Glutamatergic neuron (in vitro differentiated cells): ENCODE measurements at places on chromosomes 3 and 15. TPM values are rescaled to one million over a fixed set of nuclear protein-coding genes. Genes with fewer than 3 reads are reported as not detected.

GRCh38 chr3:143484846-143485512, 363.3 kb downstream of the SLC9A9 start:
- H3K4me3 ChIP-seq, result no peak overlapping the region
- H3K27ac ChIP-seq, result no peak overlapping the region
- DNase-seq, result no peak
- no peaks in the 10 kb centered on the region for H3K27me3 ChIP-seq
- H3K36me3 ChIP-seq, result no peaks in the 10 kb centered on the region

DNA sequence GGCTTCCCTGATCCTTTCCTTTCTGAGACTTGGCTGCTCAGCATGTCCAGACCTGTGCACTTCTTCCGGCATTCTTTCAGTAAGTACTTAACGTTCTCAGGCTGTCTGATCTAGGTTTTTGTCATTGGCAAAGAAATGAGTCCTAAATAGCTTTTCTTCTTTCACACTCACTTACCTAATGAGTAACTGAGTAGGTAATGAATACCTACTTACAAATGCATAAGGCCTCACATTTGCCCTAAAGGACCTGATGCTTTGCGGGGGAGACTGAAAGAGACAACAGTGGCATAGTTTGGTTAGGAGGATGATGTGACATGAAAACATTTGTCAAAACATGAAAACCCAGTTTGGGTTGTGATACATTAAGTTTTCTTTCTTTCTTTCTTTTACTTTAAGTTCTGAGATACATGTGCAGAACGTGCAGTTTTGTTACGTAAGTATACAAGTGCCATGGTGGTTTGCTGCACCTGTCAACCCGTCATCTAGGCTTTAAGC, 516.7 kb upstream of the CFAP20DC start:
- peaks cover 16% of the 10 kb centered on the region for H3K4me1 ChIP-seq
- no peaks in the 10 kb centered on the region for H3K27me3 ChIP-seq
- no peak overlapping the region for H3K27ac ChIP-seq

DNA sequence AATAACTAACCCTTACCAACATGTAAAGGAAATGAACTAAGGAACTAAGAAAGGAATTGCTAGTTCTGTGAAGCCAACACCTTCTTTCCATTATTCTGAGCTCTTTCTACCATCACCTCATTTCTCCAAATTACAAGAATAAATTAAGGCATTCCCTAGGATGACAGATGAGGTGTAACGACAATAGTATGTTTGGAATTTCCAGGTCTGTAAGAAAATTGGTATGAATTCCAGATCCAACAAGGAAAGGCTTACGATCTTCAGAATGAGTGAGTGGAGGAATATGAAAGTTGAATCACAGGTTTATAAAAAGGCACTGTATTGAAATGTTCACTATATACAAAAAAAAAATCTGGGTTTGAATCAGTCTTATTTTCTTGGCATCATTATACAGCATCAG, 4.5 kb upstream of the NANOGP8 start:
- H3K36me3 ChIP-seq, result peaks cover 9% of the 10 kb centered on the region
- no peaks in the 10 kb centered on the region for H3K27me3 ChIP-seq

- H3K27ac ChIP-seq, result peak overlapping the region; percentile 93
- H3K27me3 ChIP-seq, result peaks cover 10% of the 10 kb centered on the region
Observed at GRCh38 chr15:85825118-85825517, 30.4 kb upstream of the KLHL25 start.

GRCh38 chr3:81005992-81006391, 755.5 kb downstream of the GBE1 start:
- peaks cover 1% of the 10 kb centered on the region for H3K27me3 ChIP-seq
- H3K4me1 ChIP-seq, result no peaks in the 10 kb centered on the region
- no peak for DNase-seq
- H3K36me3 ChIP-seq, result no peaks in the 10 kb centered on the region
- H3K27ac ChIP-seq, result no peak overlapping the region

Gene ANKRD34C
- total RNA-seq, result not detected

Gene GRK7
- total RNA-seq, result not detected

- H3K27me3 ChIP-seq, result peaks cover 3% of the 10 kb centered on the region
- H3K4me3 ChIP-seq, result no peak overlapping the region
- H3K27ac ChIP-seq, result peak overlapping the region; percentile 4
- peaks cover 9% of the 10 kb centered on the region for H3K4me1 ChIP-seq
- DNase-seq, result peak; percentile 92
- H3K36me3 ChIP-seq, result no peaks in the 10 kb centered on the region
Observed at GRCh38 chr15:61834076-61834697, 226.1 kb downstream of the VPS13C start.

Gene ZNF197
- total RNA-seq, result 49.0 TPM

GRCh38 chr3:179452176-179452564, 900 bp upstream of the GNB4 start:
- DNase-seq, result no peak
- no peak overlapping the region for H3K27ac ChIP-seq
- H3K4me3 ChIP-seq, result peak overlapping the region; percentile 93
- peaks cover 6% of the 10 kb centered on the region for H3K27me3 ChIP-seq

DNA sequence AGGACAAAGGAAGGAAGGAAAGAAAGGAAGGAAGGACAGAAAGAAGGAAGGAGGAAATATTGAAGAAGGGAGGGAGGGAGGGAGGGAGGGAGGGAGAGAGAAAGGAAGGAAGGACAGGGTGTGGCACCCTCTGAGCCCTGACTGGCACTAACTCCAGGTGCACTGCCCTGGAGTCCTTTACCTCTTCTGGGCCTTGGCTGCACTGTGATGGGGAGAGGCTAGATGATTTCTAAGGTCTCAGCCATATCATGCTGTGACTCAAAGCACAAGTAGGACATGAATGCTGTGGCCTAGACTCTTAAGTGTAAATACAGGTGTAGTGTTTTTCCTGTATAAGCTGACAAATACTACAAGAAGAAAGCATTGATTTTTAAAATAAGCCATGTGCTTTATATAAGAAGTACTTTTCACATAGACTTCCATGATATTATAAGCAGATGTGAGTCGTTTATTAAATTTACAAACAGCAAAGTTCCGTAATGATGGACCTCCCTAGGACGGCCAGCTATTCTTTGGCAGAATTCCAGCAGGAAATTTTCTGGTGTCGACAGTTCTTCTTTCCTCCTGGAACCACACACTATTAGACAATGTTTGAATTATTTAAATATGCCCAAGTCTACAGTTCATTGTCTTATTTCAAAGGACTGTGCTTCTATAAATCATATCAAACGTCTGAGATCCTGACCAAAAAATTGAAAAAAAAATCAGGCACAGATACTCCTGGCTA, 213.8 kb upstream of the C2CD4B start:
- H3K36me3 ChIP-seq, result no peaks in the 10 kb centered on the region
- no peak overlapping the region for H3K4me3 ChIP-seq

DNA sequence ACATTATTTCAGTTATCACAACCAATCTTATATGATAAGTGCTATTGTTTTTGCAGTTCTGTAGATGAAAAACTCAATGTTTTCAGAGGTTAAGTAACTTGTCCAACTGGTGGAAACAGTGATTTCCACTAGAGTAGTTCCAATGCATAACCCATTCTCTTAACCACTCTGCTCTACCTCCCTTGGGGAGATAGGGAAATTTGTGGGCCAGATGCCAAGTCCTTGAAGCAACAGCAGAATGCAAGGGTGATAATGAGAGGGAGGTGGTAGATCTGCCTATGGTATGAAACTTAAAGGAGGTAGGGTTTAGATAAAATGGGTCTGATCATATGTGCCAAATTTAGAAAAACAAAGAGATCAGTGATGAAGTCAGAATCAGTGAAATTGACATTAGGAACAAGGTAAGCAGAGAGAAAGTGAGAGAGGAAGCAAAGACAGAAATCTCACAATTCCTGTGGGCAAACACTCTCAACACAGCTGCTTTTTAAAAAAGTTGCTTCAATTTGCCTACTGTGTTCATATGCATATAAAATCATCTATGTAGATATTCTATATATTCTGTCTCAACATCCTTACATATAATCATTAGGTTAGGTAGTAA, 50.5 kb upstream of the UBP1 start:
- peaks cover 7% of the 10 kb centered on the region for H3K4me1 ChIP-seq
- no peaks in the 10 kb centered on the region for H3K27me3 ChIP-seq
- H3K27ac ChIP-seq, result peak overlapping the region; percentile 4
- no peak overlapping the region for H3K4me3 ChIP-seq
- H3K36me3 ChIP-seq, result peaks cover 4% of the 10 kb centered on the region

Gene PLA2G4B
- total RNA-seq, result 17.9 TPM

DNA sequence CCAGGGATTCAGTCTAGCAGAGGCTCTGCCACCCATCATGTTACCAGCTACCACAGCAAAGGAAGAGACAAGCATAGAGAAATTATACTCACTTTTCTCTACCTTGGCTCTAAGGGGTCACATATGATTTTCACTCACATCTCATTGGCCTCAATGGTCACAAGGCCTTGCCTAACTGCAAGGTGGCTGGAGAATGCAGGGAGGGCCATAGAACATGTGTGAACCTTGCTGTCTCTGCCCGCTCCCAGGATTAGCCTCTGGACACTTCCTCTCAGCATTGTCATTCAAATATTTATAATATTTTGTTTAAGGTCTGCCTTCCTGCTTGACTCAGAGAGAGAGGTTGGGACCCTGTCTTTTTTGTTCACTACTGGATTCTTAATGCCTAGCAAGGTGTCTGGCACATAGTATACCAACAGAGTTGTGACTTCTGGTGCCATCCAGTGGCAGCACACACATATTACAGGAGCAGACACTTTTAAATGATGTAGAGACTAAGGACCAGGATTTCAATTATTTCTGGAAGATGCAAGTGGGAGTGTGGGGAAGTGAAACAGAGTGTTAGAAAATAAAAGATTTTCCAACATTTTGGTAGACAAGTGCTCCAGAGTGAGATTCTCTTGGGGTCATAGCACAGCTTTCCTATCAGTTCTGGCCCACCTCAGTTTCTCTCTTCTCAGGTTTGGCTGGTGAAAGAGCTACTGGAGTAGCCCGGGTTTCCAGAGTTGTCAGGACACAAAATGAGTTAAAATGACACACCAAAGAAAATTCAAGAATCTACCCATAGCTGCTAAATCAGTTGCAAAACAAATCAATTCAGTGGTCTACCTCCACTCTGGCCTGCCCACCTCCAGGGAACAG, 119.0 kb upstream of the RASGRP1 start:
- H3K27me3 ChIP-seq, result no peaks in the 10 kb centered on the region
- no peaks in the 10 kb centered on the region for H3K36me3 ChIP-seq
- no peak overlapping the region for H3K27ac ChIP-seq
- H3K4me3 ChIP-seq, result no peak overlapping the region
- DNase-seq, result peak; percentile 60

Gene REC114
- total RNA-seq, result not detected

DNA sequence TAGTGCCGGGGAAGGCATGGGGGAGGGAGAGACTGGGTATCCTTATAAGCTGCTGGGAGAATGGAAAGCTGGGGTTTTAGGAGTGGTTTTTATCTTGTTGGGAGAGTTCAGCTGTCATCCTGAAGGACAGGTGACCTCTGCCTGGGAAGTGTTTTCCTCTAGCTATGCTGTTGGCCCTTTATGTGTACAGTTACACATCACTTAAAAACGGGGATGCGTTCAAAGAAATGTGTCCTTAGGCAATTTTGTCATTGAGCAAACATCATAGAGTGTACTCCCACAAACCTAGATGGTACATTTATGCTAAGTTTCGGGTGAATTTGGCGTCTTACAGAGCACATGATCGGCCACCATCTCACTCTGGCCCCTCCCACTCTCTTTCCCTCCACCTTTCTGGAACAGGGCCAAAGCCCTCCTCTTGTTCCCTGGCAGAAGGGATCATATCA, 164.3 kb upstream of the NUDT16 start:
- H3K4me3 ChIP-seq, result no peak overlapping the region
- H3K4me1 ChIP-seq, result peaks cover 9% of the 10 kb centered on the region
- no peak overlapping the region for H3K27ac ChIP-seq

- H3K4me1 ChIP-seq, result peaks cover 11% of the 10 kb centered on the region
- no peak for DNase-seq
- no peaks in the 10 kb centered on the region for H3K27me3 ChIP-seq
- no peaks in the 10 kb centered on the region for H3K36me3 ChIP-seq
Observed at GRCh38 chr3:29754346-29754745, 473.5 kb downstream of the RBMS3 start.

GRCh38 chr3:166060789-166061479, 223.7 kb upstream of the BCHE start:
- no peak for DNase-seq
- H3K4me3 ChIP-seq, result no peak overlapping the region
- H3K36me3 ChIP-seq, result no peaks in the 10 kb centered on the region
- H3K4me1 ChIP-seq, result no peaks in the 10 kb centered on the region
- no peak overlapping the region for H3K27ac ChIP-seq
- no peaks in the 10 kb centered on the region for H3K27me3 ChIP-seq

Gene ALDH1A3
- 2.8 TPM for total RNA-seq

DNA sequence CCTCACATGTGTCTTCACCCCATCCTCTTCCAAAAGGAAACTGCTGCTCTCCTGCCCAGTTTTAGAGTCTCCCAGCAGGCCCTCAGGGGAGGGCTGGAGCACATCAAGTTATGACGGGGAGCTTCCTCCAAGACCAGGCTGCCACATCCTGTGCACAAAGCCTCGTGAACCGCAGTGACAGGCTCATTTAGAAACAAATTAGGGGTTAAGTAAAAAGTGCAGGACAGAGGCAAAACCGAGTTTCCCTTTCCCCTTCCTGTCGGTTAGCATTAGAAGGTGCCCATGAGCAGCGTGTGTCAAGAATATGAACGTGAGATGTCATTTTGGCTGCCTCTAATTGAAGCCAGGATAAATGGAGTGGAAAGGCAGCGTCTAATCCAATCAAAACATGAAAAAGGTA, 199.7 kb downstream of the ARRDC4 start:
- no peak overlapping the region for H3K4me3 ChIP-seq
- H3K36me3 ChIP-seq, result no peaks in the 10 kb centered on the region
- H3K27ac ChIP-seq, result no peak overlapping the region
- no peak for DNase-seq
- H3K4me1 ChIP-seq, result no peaks in the 10 kb centered on the region

Gene DPPA2
- 0.42 TPM for total RNA-seq

DNA sequence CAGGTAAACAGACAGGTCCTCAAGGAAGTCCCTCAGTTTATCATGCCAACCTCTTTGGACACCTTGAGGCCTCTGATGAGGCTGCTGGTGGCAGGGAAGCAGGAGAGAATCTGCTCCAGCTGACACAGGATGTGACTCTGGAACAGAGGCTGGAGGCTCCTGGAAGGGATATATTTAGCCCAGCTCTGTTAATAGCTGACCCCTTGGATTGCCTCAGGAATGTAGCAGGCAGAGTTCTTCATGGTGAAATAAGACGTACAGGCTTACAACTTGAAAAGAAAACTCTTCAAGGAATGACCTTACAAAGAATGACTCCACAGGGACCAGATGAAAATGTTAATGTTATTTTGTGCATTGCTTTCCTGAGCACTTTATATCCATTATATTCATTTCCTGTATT, 90.5 kb downstream of the AQP9 start:
- peaks cover 27% of the 10 kb centered on the region for H3K4me1 ChIP-seq
- no peak for DNase-seq
- H3K27me3 ChIP-seq, result peaks cover 1% of the 10 kb centered on the region
- H3K4me3 ChIP-seq, result peak overlapping the region; percentile 9
- no peaks in the 10 kb centered on the region for H3K36me3 ChIP-seq

Gene ROBO1
- total RNA-seq, result 505 TPM

GRCh38 chr3:172839679-172840078, 89.2 kb downstream of the ECT2 start:
- DNase-seq, result no peak
- no peaks in the 10 kb centered on the region for H3K4me1 ChIP-seq
- no peak overlapping the region for H3K27ac ChIP-seq
- H3K27me3 ChIP-seq, result no peaks in the 10 kb centered on the region
- H3K4me3 ChIP-seq, result no peak overlapping the region

Gene EIF5A2
- 10.2 TPM for total RNA-seq

Gene LIPH
- total RNA-seq, result not detected

- peaks cover 12% of the 10 kb centered on the region for H3K36me3 ChIP-seq
- H3K27me3 ChIP-seq, result peaks cover 2% of the 10 kb centered on the region
- no peak overlapping the region for H3K4me3 ChIP-seq
- H3K27ac ChIP-seq, result no peak overlapping the region
- H3K4me1 ChIP-seq, result peaks cover 2% of the 10 kb centered on the region
Observed at GRCh38 chr3:62587169-62587568, 213.8 kb upstream of the FEZF2 start.

- H3K27ac ChIP-seq, result no peak overlapping the region
- peaks cover 11% of the 10 kb centered on the region for H3K27me3 ChIP-seq
- DNase-seq, result no peak
- H3K4me1 ChIP-seq, result no peaks in the 10 kb centered on the region
Observed at GRCh38 chr3:13690636-13691035, 141.7 kb downstream of the FBLN2 start.
